ENCODE measurements at places on chromosomes 16 and 17. TPM values are rescaled to one million over a fixed set of nuclear protein-coding genes. Genes with fewer than 3 reads are reported as not detected.

GAA gene
- polyA plus RNA-seq, result 33.4 TPM

ANKRD40CL gene
- not detected for polyA plus RNA-seq

MYO15B gene
- polyA plus RNA-seq, result 1,019 TPM

ASGR1 gene
- 0.46 TPM for polyA plus RNA-seq

KRTAP9-2 gene
- not detected for polyA plus RNA-seq

PITPNC1 gene
- polyA plus RNA-seq, result 8.5 TPM

SLFN14 gene
- not detected for polyA plus RNA-seq

LGALS9 gene
- polyA plus RNA-seq, result 203 TPM

C1QTNF8 gene
- not detected for polyA plus RNA-seq

OTOP3 gene
- polyA plus RNA-seq, result not detected

CSH1 gene
- not detected for polyA plus RNA-seq

SECTM1 gene
- polyA plus RNA-seq, result 0.22 TPM

WSCD1 gene
- not detected for polyA plus RNA-seq

Data from B cell (primary cell).